Hematopoietic multipotent progenitor cell treated with erythropoietin and hydrocortisone succinate and interleukin-3 and kit ligand, for 15 days (in vitro differentiated cells): ENCODE measurements at places on chromosomes 3 and 15.
A peak's percentile ranks its signal among the peaks of the same experiment; 100 is the strongest.

DNA sequence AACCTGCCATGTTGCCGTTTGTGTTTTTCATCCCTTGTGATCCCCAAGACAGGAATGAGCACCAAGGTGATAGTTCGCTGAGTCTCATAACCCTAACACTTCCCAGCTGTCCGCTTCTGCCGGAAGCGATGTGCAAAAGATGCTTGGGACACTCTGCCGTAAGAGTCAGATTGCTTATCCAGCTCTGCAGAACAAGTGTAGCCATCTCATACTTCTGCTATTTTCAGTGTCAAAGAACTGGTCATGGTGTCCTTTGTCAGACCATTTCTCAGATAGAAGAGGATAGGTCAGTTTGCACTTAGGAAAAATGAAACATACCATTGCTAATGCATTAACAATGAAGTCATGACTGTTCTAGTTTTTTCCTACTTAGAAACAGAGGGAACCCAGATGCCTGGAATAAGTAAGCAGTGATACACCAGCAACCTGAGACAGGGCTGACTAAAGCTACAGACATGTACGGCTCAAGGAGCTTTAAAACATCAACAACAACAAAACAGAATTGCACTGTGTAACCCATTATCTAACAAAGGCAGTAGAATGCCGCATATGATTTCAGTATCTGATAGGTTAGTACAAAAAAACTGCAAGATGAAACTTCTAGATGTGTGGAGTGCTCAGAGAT, 134.0 kb upstream of the IL12A start:
- DNase-seq = no peak

- no peak for DNase-seq
Observed at GRCh38 chr3:104279617-104280016, 1087.1 kb upstream of the ALCAM start.

DNA sequence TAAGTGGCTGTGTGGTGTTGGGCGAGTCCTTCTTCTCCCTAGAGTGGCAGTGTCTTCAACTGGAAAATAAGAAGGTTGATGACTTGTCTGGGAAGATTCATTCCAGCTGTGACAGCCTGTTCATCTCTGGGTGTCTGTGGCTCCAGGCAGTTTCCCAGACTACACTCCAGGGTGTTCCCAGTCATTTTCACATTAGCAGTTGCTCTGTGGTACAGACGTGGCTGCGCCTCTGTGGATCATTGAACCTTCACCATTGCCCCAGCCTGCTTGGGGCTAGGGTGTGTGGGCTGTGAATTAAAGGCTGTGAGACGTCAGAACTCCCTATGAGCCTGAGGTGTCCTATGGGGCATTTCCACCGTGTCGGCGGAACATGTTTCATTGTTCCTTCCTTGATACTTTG, 239.6 kb upstream of the NR2E3 start:
- DNase-seq = no peak

DNA sequence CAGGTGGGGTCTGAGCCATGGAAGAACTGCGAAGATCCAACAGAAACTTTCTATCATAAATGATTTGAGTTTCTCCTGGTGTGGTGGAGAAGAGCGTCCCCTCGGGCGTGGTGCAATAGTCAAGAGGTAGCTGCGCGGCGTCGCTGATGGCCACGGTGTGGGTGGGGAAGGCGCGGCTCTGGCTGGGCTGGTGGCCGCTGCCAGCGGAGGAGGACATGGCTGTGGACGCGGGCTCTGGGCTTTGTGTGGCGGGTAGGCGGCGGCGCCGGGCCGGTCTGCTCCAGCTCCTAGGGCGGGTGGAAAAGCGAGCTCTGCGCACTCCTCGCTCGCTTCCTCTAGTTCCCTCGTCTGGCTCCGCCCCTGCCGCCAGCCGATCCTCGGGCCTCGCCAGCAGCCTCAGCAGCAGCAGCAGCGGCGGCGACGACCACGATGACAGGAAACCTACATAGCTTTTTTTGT, 5.9 kb downstream of the STARD9 start:
- peak; percentile 44 for DNase-seq

DNA sequence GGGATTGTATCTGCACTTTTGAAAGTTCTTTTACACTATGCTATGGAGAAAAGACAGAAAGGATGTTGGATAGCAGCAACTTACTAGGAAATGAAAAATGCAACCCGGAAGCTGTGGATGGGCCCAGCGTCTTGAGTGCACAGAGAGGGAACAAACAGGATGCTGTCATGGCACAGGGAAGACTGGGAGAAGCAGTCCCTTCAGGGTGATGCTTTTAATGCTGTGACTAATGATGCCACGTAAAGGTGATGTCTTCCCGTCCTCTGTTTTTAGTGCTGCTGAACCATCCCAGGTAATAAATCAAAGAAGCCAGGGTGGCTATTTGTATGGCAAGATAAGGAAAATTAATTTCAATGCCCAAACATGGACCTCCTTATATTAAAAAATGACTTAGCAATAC, 437.6 kb downstream of the FOXP1 start:
- DNase-seq = no peak

DNA sequence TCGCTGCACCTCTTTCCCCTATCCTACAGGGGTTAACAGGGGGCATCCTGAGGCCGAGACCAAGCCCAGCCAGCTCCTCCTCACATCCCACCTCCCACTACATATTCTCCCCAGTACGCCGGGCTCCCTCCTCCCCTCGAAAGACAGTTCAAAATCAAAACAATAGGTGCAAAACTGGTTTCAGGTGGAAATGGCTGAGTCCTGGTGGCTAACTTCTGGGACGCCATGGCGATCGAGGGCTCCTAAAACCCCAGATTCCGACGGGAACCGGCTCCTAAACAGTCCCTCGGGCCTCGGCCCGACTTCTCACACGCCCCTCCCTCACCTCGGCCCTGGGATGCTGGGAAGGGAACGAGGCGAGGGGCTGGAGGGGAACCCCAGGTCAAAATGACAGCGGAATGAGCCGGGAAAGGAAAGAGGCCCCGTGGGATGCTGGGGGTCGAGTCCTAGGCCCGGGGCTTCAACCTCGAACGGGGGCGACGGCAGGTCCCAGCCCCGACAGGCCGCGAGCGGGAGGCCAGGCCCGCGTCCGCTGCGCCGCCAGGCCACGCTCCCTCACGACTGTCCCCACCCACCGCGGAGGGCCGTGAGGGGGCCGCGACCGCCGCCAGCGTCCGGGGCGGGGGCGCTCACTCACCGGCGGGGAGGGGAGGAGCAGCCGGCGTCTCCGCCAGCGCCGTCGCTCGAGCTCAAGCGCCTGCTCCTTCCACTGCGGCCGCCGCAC, 492 bp downstream of the TMCC1 start:
- no peak for DNase-seq

- no peak for DNase-seq
Observed at GRCh38 chr15:62818691-62819090, 223.9 kb upstream of the TPM1 start.

DNA sequence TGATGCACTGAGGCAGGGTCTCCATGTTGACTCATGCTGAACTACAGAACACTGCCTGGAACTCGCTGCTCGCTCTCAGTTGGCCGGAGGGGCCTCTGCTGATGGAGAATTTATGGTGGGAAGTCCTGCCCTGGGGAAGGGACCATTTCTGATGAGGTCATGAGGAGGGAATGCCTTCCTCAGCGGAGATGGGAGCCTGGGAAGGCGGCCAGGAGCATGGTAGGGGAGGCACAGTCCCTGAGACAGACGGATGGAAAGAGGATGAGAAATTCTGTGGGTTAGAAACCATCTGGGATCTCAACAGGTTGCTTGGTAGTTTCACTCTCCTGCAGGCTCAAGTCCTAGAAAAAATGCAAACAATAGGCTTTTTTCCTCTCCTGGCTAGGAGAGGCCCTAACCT, 56.8 kb upstream of the TPM1 start:
- DNase-seq = no peak

DNA sequence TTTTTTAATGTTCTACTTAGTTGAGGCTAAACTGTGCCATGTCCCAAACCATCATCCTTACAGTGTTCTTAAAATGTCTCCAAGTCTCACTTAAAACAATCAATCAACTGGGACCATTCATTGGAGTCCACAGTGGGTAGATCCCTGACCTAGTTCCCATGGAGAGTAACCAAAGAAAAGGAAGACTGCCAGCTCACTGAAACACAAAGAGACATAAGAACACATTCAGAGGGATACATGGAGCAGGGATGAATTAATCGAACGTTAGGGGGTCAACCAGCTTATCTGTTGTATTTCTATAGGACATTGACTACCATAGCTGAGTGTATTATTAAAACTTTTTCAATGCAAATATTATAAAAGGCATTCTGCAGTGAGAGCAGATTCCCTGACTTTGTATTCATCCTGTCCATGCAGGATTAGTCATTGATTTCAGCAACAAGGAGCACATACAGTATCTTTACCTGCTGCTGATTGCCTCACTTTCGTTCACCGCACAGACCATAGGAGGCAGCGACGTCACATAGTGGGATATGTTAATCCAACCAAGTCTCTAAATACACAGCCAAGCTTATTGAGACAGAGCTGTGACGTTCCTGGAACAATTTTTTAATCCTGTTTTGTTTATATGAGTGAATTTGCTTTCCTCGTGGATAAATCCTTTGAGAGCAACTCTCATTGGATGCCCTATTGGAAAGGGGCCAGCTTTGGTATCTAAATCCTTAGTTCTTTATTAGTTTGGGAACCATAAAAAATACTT, 364.9 kb upstream of the RBMS3 start:
- no peak for DNase-seq

GRCh38 chr3:23590424-23591273, 215.1 kb upstream of the UBE2E1 start:
- no peak for DNase-seq

GRCh38 chr3:18919158-18919557, 229.2 kb upstream of the KCNH8 start:
- DNase-seq = no peak

- no peak for DNase-seq
Observed at GRCh38 chr3:140203510-140203909, 268.5 kb downstream of the CLSTN2 start.

- DNase-seq = no peak
Observed at GRCh38 chr15:58423831-58424608, 7.8 kb upstream of the LIPC start.
